ENCODE measurements at places on chromosomes 4 and X. TPM values are rescaled to one million over a fixed set of nuclear protein-coding genes. Genes with fewer than 3 reads are reported as not detected.

The TENM3 gene
- total RNA-seq, result not detected

The HNRNPD gene
- total RNA-seq, result 255 TPM

The PYURF gene
- total RNA-seq, result 59.3 TPM

The MAGEA4 gene
- not detected for total RNA-seq

The ATP2B3 gene
- total RNA-seq, result not detected

The GJB1 gene
- 0.28 TPM for total RNA-seq

The PRR27 gene
- total RNA-seq, result not detected

The CNKSR2 gene
- 7.6 TPM for total RNA-seq

The SRP72 gene
- 187 TPM for total RNA-seq

The DUX4 gene
- not detected for total RNA-seq

The RNF150 gene
- total RNA-seq, result 0.46 TPM

DNA sequence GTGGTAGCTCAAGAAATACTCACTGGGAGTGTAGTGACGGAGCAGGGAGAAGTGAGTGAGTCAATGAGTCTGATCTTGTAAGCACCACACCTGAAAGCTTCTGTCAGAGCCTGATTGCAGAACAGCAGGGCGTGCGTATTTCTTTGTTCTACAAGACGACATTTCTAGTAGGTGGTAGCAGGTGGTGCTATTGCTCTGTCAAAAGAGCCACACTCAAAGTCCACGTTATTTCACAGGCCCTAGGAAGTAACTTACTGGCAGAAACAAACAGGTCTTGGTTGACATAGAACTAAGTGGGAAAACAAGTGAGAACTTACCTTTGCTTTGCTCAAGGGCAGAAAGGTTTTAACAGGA lies 46.4 kb upstream of the SPRY1 start:
- H3K27me3 ChIP-seq, result peaks cover 24% of the 10 kb centered on the region
- no peaks in the 10 kb centered on the region for H3K36me3 ChIP-seq
- DNase-seq, result peak; percentile 2
- no peak overlapping the region for H3K4me3 ChIP-seq
- peaks cover 5% of the 10 kb centered on the region for H3K4me1 ChIP-seq

- peaks cover 2% of the 10 kb centered on the region for H3K36me3 ChIP-seq
- no peak overlapping the region for H3K4me3 ChIP-seq
- DNase-seq, result peak; percentile 42
- no peaks in the 10 kb centered on the region for H3K27me3 ChIP-seq
- H3K4me1 ChIP-seq, result peaks cover 14% of the 10 kb centered on the region
These were observed 137.6 kb downstream of the EGF start for GRCh38 chr4:110049951-110050925.

GRCh38 chrX:148049441-148049840 lies 68.3 kb downstream of the FMR1NB start:
- no peaks in the 10 kb centered on the region for H3K36me3 ChIP-seq
- H3K4me3 ChIP-seq, result no peak overlapping the region
- peaks cover 18% of the 10 kb centered on the region for H3K27me3 ChIP-seq
- no peak overlapping the region for H3K27ac ChIP-seq
- H3K4me1 ChIP-seq, result no peaks in the 10 kb centered on the region

DNA sequence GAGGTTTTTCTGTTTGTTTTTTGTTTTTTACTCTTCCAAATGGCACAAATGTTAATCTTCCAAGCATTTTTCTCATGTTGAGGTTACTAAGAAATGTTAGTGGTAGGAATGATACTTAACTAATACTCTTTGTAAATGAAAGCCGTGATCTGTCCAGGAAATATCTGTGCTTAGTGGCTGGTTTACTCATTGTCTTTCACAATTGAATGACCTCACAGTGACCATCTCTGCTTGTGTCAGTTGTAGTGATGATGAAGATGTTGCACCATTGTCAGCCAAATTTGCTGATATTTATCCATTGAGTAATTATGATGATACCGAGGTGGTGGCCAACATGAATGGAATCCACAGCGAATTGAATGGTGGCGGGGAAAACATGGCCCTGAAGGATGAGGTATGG lies 93.5 kb downstream of the TNIP2 start:
- H3K36me3 ChIP-seq, result peaks cover 10% of the 10 kb centered on the region
- no peaks in the 10 kb centered on the region for H3K27me3 ChIP-seq
- DNase-seq, result no peak
- H3K27ac ChIP-seq, result no peak overlapping the region
- H3K4me3 ChIP-seq, result no peak overlapping the region
- H3K4me1 ChIP-seq, result peaks cover 23% of the 10 kb centered on the region

- H3K4me1 ChIP-seq, result no peaks in the 10 kb centered on the region
- DNase-seq, result no peak
- no peaks in the 10 kb centered on the region for H3K27me3 ChIP-seq
These were observed 31.8 kb downstream of the NAA11 start for GRCh38 chr4:79294064-79294463.

DNA sequence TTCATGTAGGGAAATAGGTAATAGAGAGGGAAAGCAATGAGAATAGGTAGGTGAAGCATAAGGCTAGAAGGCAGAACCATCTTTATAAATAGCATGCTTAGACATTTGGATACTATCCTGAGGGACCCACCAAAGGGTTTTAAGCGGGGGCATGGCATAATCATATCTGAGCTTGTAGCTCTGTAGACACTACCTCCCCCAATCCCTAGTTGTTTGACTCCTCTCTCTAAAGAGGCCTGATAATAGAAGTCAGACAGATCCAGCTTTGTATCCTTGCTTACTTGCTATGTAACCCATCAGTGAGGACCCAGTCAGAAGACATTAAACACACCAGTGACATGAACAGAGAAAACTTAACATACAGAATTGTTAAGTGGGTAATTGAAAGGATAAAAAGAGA lies 58.7 kb downstream of the SCFD2 start:
- peaks cover 22% of the 10 kb centered on the region for H3K36me3 ChIP-seq
- H3K4me1 ChIP-seq, result peaks cover 4% of the 10 kb centered on the region
- DNase-seq, result no peak
- H3K27ac ChIP-seq, result peak overlapping the region; percentile 7
- no peak overlapping the region for H3K4me3 ChIP-seq
- H3K27me3 ChIP-seq, result no peaks in the 10 kb centered on the region

DNA sequence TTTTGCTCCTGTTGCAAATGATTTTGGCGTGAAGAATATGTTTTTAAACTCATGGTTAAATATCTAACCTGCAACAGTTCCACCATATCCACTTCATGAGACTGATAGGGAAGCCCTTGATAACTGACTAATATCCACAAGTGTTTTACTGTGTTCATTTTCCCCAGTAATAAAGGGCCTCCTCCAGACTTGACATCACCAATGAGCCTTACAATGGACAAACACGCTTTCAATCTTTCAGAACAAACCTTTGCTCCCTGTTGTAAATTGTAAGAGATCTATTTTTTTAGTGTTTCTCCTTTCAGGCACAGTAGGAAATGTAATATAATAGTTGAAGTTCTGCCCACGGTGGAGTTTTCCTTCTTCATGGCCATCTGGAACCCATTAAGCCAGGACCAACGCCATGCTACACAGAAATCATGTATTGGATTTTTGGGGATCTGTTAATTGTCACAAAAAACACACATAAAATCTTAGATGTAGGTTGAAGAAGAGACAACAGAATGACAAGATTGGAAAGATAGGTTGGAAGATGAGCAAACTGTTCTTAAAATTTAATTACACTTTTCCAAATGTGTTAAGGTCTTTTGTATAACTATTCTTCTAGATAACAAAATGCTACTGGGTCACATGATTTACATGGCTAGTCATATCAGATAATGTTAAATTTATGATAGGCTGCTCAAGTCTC lies 1030.1 kb downstream of the FSTL5 start:
- H3K27ac ChIP-seq, result no peak overlapping the region
- no peak for DNase-seq
- no peak overlapping the region for H3K4me3 ChIP-seq
- H3K36me3 ChIP-seq, result no peaks in the 10 kb centered on the region

GRCh38 chrX:46039526-46039925 lies 505.7 kb downstream of the ZNF674 start:
- DNase-seq, result no peak
- no peaks in the 10 kb centered on the region for H3K4me1 ChIP-seq
- no peak overlapping the region for H3K4me3 ChIP-seq
- peaks cover 29% of the 10 kb centered on the region for H3K27me3 ChIP-seq

DNA sequence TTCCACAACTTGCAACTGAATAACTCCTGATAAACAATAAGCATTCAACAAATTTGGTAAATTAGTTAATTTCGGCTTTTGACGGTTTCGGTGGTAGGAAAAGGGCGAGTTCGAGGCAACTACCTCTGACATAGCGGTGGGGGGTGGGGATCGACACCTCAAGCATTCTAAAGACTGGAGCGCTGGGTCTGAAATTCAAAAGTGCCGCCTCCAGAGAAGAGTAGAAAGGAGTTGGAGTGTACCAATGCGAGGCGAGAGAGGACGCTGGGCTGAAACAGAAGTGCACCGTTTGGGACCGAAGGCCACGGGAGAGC lies 725 bp downstream of the SMC1A start:
- no peaks in the 10 kb centered on the region for H3K27me3 ChIP-seq
- peak overlapping the region; percentile 85 for H3K4me3 ChIP-seq
- peaks cover 2% of the 10 kb centered on the region for H3K36me3 ChIP-seq
- peaks cover 45% of the 10 kb centered on the region for H3K4me1 ChIP-seq

DNA sequence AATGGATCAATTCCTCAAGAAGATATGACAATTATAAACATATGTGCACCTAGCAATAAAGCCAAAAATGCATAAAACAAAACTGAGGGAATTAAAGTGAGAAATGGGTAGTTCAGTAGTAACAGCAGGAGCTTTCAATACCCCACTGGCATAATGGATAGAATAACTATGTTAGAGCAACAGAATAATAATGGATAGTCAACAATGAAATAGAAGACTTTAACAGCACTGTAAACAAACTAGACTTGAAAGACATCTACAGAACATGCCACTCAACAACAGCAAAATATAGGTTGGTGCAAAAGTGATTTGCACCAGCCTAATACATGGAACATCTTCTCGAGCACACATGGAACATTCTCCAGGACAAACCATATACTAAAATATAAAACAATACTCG lies 20.0 kb upstream of the MBNL3 start:
- no peaks in the 10 kb centered on the region for H3K4me1 ChIP-seq
- H3K27ac ChIP-seq, result no peak overlapping the region
- H3K4me3 ChIP-seq, result no peak overlapping the region
- no peak for DNase-seq

- H3K4me1 ChIP-seq, result no peaks in the 10 kb centered on the region
- no peaks in the 10 kb centered on the region for H3K36me3 ChIP-seq
- no peak for DNase-seq
- H3K4me3 ChIP-seq, result no peak overlapping the region
These were observed 46.1 kb upstream of the CTSO start for GRCh38 chr4:155999725-156000124.

GRCh38 chr4:145951931-145952330 lies 13.3 kb upstream of the ZNF827 start:
- H3K4me1 ChIP-seq, result peaks cover 4% of the 10 kb centered on the region
- no peak for DNase-seq
- H3K27me3 ChIP-seq, result peaks cover 52% of the 10 kb centered on the region
- no peaks in the 10 kb centered on the region for H3K36me3 ChIP-seq

DNA sequence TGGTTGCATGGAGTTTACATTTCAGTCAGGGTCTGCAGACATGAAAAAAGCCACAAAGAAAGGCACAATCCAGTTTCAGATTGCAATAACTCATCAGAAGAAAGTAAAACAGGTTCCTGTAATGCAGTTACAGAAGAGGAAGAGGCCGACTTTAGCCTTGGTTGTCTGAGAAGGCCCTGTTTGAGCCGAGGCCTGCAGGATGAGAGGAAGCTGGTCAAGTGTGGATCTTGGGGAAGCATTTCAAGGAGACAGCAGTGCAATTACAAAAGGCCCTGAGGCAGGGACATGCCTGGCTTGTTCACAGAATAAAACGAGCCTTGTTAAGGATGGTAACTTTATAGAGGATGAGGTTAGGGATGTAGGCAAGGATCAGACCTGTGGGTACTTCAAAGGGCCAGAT lies 62.4 kb downstream of the AFF2 start:
- DNase-seq, result no peak
- peaks cover 6% of the 10 kb centered on the region for H3K4me1 ChIP-seq
- H3K27ac ChIP-seq, result no peak overlapping the region
- peaks cover 23% of the 10 kb centered on the region for H3K27me3 ChIP-seq

GRCh38 chr4:28462766-28463700 lies 1602.4 kb downstream of the STIM2 start:
- H3K4me3 ChIP-seq, result no peak overlapping the region
- H3K27me3 ChIP-seq, result no peaks in the 10 kb centered on the region
- no peak for DNase-seq

- H3K4me3 ChIP-seq, result no peak overlapping the region
- H3K27me3 ChIP-seq, result peaks cover 11% of the 10 kb centered on the region
- H3K4me1 ChIP-seq, result no peaks in the 10 kb centered on the region
- no peaks in the 10 kb centered on the region for H3K36me3 ChIP-seq
These were observed 297.5 kb downstream of the DCTD start for GRCh38 chr4:182619660-182620059.

DNA sequence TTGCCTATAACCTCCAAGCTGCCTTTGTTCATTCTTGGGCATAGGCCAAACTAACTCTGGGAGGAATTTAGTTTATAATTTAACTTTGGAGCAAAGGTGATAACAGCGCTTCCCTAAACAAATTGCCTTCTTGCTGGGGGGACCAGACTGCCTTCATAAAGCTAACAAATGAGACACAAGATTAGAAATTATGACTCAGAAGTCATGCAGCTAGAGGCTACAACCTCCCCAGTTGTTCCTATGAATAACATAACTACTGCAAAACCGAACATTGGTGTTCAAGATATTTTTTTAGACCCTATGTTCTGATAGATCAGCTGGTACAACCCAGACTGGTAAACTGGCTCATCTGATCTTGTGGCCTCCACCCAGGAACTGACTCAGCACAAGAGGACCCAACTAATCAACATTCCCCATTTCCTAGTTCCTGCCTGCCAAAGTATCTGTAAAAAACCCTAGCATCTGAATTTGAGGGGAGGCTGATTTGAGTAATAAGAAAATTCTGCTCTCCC lies 22.0 kb upstream of the TMPRSS11B start:
- H3K36me3 ChIP-seq, result peaks cover 8% of the 10 kb centered on the region
- no peak overlapping the region for H3K4me3 ChIP-seq
- no peaks in the 10 kb centered on the region for H3K27me3 ChIP-seq
- peak overlapping the region; percentile 43 for H3K27ac ChIP-seq
- peaks cover 13% of the 10 kb centered on the region for H3K4me1 ChIP-seq

DNA sequence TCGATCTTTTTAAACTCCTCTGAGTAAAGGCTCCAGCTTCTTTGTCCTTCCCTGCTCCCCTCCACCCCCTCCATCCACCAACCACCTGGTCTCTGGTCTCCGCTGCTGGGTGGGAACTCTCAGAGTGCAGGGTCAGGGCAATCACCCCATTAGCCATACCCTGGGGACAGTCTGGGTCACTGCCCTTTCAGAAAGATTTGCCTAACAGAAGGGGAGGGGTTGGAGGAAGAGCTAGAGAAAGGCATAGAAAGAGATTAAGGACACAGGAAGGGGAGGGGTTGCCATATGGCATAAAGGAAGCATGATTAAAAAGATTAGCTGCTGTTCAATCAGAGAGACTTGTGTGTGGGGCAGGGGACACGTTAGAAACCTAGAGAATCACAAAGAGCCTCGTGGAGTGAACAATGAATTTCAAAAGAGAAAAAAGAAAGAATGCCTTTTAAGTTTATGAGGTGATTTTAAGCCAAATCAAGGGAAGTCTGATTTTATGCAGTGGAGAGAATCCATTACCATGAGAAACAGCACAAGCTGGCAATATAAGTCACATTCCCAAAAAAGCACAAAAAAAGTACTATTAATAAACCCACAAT lies 115.5 kb upstream of the ACSL4 start:
- H3K27me3 ChIP-seq, result peaks cover 36% of the 10 kb centered on the region
- no peaks in the 10 kb centered on the region for H3K36me3 ChIP-seq
- no peak overlapping the region for H3K4me3 ChIP-seq
- no peak overlapping the region for H3K27ac ChIP-seq
